ENCODE measurements at places on chromosomes 7 and 10.

DNA sequence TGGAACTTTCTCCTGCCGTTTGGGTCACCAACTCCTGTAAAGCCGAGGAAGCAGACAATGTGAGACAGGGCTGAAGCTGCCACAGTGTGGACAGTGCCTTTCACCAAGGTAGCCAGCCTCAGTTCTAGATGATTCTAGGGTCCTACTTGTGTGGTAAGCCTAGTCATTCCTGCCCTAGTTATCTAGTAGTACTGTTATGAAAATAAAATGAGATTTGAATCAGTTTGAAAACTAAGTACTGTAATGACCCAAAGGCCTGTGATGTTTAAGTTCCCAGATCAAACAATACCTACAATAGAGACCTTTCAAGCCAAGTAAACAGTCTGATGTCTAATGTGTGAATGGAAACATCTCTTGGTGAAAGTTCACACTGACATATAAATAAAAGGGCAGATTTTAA is 37.1 kb downstream of the POLL start:
- DNase-seq: no peak

DNA sequence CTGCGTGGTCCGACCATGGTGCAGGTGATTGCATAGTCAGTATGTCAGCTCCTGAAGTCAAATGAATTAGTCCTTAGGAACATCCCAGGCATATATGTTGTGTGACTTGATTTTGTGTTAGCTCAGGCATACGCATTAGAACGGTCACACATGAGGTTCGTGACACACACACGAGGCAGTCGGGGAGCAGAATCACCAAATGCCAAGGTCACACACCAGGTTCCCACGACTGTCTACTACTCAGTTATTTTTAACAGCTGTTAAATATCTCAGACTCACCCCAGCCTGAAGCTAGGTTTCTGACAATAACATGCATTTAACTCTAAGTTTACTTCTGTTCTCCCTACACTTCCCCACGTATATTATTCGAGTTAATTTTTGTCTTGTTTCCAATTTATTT is 54.8 kb downstream of the DYNC2I1 start:
- DNase-seq: no peak

DNA sequence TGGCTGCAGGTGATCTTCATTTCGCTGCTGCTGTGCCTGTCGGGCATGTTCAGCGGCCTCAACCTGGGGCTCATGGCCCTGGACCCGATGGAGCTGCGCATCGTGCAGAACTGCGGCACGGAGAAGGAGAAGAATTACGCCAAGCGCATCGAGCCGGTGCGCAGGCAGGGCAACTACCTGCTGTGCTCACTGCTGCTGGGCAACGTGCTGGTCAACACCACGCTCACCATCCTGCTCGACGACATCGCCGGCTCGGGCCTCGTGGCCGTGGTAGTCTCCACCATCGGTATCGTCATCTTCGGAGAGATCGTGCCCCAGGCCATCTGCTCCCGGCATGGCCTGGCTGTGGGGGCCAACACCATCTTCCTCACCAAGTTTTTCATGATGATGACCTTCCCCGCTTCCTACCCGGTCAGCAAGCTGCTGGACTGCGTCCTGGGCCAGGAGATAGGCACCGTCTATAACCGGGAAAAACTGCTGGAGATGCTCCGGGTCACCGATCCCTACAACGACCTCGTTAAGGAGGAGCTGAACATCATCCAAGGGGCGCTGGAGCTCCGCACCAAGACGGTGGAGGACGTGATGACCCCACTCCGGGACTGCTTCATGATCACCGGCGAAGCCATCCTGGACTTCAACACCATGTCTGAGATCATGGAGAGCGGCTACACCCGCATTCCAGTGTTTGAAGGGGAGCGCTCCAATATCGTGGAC is 1.3 kb downstream of the CNNM2 start:
- DNase-seq: peak; percentile 11

- DNase-seq: peak; percentile 29
Observed at GRCh38 chr10:77899080-77899477, 27.5 kb downstream of the DLG5 start.

DNA sequence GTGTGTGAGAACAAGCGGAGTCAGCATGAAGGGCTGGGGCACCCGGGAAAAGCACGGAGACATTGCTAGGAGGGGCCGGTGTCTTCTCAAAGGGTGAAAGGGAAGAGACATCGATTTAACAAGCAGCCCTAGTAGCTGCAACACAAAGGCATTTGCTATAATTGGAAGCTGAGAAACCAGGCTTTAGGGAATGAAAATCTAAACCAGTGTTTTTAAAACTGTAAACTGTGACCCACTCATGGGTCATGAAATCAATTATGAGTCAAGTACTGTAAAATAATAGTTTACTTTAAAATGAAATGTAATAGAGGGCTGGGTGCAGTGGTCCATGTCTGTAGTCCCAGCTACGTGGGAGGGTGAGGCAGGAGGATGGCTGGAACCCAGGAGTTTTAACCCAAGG is 128.7 kb upstream of the RHEB start:
- DNase-seq: no peak

DNA sequence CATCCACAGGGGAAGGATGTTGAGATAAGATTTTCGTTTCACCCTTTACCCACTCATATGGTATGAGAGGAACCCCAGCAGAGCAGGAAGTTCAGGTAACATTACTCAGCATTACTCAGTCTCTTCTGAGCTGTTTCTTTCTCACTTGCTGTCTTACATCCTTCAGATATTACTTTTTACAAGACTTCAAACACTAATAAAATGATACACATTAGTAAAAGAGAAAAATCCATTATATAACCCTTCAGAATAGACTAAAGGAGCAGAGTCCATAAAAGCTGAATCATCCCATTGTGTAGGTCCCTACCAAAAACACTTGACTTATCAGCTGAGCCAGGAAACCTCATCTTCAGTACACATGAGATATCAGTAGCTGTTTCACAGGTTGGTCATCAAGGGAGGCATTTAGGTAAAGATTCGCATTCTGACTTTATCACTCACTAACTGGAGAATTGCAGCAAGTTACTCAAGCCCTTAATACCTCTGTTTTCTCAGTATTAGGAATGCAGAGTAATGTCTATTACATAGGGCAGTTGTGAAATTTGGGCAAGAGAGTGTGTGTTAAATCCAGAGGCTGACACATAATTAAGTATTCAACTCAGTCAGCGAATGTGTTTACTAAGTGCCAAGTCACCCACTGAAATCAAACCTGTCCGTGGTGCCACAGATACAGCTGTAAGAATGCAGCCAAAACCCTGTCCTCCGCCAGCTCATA is 44.7 kb downstream of the KLF6 start:
- DNase-seq: no peak

DNA sequence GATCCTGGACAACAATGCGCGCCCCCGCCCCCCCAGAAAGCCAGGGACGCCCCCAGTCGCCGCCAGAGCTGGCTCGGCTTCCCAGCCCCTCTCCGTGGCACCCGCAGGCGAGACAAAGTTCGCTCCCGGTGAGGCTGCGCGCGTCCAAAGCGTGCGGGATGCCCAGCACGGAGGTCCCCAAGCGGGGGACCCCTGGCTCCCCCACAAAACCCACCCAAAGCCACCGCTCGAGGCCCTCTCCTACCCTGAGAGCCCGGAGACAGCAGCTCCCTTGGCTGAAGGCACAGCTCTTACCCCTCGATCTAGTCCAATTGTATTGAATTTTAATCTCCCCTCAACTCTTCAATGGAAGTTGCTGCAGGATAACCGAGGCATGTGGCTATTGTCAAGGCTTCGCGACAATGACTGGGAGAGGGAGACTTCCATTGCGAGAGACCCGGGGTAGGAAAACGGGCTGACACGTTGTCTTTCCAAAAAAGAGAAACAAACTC is 305.3 kb downstream of the PRPF18 start:
- DNase-seq: no peak

DNA sequence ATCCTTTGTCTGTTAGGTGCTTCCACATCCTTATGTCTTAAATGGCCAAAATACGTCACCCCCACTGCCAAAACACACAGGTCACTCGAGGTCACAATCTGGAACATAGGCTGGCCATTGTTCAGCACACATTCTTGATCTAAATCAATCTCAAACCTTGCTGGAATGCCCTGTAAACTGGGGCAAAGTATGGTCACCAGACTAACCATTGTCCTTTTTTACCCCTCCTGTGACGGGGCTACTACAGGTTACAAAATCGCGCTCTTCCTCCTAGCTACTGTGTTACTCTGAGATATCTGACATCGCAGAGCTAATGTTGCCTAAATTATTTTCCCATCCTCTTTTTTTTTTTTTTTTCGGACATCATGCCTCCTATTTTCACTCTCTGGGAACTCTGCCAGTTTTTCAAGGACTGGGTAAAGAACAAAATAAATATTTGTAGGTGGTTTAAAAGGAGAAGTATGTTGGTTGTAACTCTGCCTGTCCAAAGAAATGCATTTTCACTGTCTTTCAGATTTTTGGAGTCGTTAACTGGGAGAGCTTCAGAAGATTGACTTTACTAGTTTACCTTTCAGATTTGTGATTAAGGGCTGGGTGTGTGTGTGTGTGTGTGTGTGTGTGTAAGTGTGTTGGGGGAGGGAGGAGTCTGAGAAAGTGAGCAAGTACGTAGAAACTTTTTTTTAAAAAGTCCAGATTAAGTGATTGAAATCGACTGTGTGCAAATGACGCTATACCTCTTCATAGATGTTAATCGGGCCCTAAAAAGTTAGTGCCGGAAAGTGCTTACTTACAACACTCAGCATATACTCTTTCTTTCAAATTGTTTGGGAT is 942 bp upstream of the KIAA1217 start:
- DNase-seq: no peak

GRCh38 chr7:43754596-43754995 is 3.9 kb upstream of the BLVRA start:
- no peak for DNase-seq

GRCh38 chr10:112848228-112848627 is 101.8 kb upstream of the TCF7L2 start:
- DNase-seq: no peak

GRCh38 chr7:3197567-3198213 is 103.4 kb upstream of the SDK1 start:
- DNase-seq: no peak

GRCh38 chr7:117386110-117386706 is 41.1 kb downstream of the ASZ1 start:
- no peak for DNase-seq

- DNase-seq: no peak
Observed at GRCh38 chr7:22894546-22894945, 71.9 kb upstream of the TOMM7 start.

DNA sequence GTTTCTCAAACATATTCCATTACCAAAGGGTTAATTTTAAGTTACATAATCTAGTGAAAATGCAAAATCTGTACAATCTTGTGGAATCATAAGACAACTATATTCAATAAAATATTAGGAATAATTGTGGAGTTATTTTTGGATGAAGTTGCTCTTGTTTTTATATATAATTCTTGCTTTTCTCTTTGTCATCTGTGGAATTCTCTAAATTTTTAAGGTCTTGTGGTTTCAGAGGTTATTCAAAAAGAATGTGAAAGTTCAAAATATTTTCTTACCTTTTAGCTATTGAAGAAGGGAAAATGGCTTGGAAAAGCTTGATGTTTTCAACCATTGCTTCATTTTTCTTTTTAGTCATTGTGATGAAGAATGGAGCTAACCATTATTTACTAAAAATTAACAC is 552.1 kb downstream of the TFEC start:
- DNase-seq: no peak

DNA sequence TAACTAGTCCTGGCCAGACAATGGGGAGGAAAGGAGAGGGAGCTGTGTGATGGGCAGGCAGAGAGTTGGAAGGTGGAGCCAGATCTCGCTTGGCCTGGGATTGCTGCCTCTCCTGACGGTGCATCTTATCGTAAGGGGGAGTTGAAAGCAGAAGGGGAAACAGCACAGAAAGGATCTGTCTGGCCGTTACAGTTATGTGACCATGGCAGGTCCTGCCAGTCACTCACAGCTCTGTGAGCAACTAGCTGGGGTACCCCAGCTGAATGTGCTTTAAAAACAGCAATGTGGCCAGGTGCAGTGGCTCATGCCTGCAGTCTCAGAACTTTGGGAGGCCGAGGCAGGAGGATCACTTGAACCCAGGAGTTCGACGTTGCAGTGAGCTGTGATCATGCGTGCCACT is 8.1 kb downstream of the BLVRA start:
- DNase-seq: no peak

Data from DND-41 (cell line).